ENCODE measurements at places on chromosomes 2 and 18. TPM values are rescaled to one million over a fixed set of nuclear protein-coding genes. Genes with fewer than 3 reads are reported as not detected.
A peak's percentile ranks its signal among the peaks of the same experiment; 100 is the strongest.

- DNase-seq = no peak
These were observed 29.4 kb upstream of the ANKRD62 start for GRCh38 chr18:12064086-12064763.

GRCh38 chr2:19358242-19359020 is at the start of gene OSR1:
TSS of gene OSR1 (minus strand) at chr2:19358623. CDS start at chr2:19353805, 4,818 bp downstream.
- DNase-seq = no peak

DNA sequence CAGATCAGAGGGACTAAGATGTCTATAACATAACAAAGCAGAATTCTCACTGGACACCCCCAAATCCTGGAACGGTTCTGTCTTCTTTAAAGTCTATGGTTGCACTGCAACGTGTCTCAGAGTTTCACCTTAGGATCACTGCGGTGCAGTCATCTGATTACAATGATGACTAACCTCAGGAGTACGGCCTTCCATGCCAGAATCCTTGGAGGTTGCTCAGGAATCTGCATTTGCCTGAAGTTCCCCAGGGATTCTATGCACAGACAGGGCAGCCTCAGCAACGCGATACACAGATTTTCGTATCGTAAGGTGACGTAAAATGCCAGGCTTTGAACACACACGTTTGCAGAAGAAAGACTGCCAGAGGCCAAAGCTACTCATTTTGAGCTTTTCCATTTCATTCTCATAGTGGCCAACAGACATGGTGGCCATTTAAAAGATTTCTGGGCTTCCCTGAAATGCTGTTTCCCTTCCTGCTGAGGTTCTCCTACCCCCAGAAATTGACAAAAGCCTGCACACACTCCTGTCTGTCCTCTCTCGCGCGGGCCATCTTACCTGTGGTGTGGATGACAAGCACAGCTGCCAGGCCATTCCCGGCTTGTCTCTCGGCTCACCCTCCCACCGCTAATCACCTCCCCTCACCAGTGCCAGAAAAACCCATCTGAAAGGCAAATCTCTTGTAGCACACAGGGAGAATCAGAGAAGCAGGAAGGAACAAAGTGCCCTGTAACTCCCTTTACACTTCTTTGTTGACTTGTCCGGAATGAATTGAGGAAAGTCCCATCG is 148.8 kb downstream of the ACKR3 start:
- no peak for DNase-seq

- DNase-seq = no peak
These were observed 216.6 kb downstream of the RTP5 start for GRCh38 chr2:242085941-242086621.

The OTOS gene
- total RNA-seq = not detected

DNA sequence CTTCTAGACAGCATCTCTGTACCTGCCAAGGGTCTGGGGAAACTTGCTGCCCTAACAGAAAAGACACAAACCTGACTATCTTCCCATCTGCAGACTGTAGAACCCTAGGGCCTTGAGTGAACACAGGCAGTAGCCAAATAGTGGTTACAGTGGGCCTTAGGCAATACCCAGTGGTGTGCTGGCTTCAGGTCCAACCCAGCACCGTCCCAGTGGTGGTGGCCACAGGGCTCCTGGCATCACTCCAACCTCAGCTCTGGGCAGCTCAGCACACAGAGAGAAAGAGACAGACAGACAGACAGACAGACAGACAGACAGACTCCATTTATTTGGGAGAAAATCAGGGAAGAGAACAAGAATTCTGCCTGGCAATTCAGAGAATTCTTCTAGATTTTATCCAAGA is 29.3 kb upstream of the UPP2 start:
- no peak for DNase-seq

DNA sequence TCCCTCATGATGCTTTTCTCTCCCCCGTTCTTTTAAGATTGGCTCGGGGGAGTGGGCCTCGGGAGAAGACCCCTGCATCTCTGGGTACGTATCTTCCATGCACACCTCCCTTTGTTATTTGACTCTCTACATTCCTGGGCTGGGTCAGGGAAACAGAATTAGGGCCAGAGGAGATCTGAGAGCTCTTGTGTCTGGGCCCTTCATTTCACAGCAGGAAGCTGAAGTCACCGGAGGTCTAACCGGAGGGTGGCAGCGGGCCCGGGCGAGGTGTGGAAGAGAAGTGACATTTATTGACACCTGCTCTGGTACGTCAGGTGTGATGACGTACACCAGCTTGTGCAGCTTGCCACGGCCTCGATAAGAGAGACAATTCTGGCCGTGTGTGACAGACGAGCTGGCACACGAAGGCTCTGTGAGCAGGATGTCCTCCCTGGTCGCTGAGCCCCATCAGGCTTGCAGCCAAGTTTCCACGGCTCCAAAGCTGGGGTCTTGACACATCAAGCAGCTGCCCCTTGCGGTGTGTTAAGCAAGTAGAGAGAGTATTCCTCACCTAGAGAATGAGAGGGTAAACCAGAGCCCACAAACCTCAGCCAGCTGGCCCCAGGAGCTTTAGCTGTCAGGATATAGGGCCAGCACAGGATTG is 30.4 kb downstream of the TOGARAM2 start:
- peak; percentile 83 for DNase-seq

The LIMS2 gene
- 11.8 TPM for total RNA-seq
